ENCODE measurements at places on chromosomes 3 and 15.

GRCh38 chr15:72065801-72066200, 52.1 kb downstream of the MYO9A start:
- DNase-seq = no peak

GRCh38 chr3:172751175-172751704, 714 bp downstream of the ECT2 start:
- DNase-seq = no peak

DNA sequence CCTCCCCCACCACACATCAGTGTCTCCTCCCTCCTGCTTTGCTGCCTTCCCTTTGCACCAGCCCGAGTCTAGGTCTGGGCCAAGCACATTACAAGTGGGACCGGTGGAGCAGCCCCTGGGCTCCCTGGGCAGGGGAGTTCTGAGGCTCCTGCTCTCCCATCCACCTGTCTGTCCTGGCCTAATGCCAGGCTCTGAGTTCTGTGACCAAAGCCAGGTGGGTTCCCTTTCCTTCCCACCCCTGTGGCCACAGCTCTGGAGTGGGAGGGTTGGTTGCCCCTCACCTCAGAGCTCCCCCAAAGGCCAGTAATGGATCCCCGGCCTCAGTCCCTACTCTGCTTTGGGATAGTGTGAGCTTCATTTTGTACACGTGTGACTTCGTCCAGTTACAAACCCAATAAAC, 2.3 kb upstream of the ABCF3 start:
- no peak for DNase-seq

DNA sequence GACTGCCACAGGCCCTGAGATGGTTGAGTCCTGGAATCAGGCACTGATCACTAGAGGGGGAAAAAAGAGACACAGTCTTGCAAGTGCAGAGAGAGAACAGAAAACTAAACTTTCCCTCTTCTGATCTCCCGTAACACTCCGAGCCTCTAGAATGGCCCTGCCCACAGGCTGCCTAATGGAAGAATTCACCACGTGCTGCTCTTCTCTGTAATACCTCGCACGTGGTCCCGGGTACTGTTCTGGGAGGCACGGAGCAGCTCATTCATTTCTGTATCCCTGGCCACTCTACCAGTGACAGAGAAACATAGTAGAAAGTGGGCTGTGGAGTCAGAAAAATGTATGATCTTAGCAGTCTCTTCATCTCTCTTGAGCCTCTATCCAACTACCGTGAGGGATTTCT, 30.4 kb downstream of the VGLL4 start:
- DNase-seq = no peak

DNA sequence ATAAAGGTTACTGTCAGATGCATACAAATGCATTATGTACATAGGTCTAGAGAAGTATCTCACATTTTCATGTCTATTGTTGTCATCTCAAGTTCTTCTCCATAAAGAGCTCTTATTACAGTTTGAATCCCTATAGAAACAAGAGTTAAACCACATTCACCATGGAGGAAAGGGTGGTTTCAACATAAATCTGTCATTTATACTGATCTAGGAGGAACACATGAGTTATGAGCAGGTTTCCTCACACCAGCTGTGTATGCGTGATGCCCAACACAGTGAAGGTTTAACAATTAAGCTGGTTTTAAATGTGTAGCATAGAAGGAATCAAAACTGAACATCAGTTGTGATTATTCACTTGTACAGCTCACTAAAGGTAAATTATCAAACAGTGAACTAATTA, 251.7 kb downstream of the KCNMB2 start:
- no peak for DNase-seq

GRCh38 chr3:23810343-23811184, 4.8 kb downstream of the UBE2E1 start:
- no peak for DNase-seq

- no peak for DNase-seq
Observed at GRCh38 chr3:26260139-26260538, 362.4 kb upstream of the LRRC3B start.

DNA sequence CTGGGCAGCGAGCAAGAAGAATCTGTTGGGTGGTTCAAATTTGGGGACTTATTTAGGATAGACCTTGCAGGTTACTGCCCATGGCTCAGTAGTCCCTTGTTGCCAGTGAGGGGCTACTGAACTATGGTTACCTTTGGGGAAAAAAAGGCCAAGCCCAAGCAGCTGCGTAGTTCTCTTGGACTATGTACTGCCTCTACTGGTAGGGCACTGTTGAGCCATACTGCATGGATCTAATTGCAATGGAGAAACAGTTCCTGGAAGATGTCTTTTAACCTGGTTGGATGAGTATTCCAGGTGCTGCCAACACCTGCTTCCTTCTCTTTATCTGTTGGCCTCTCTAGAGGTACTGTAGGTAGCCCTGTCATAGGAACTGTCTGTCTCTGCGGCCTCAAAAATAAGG, 671.9 kb upstream of the CBLB start:
- DNase-seq = no peak

GRCh38 chr3:135650309-135650708, 315.2 kb upstream of the PPP2R3A start:
- DNase-seq = no peak

DNA sequence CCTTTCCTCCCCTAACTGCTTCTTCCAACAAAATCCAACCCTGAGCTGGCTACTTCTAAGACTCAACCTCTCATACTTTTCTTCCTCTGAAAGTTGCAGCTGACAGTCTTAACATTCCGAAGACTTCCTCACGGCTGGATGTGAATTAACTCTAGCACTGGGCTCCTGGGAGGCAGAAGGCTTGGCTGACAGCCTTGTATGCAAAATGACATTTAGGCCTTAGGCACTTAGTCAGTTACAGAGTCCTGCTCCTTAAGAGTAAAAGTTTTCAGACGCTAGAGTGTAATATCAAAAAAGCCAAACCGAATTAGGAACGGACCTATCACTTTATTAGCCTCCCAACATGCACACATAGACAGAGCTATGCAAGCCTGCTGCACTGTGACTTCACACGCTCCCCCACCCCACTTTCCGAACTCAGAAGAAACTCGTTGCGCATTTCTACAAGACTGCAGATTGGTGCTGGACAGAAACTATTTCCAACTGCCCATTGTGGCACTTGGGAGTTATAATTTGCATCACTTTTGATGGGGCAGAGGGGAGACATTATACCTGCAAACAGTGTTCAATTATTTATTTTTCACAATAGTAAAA, 15.5 kb upstream of the ANXA2 start:
- DNase-seq = no peak
